ENCODE measurements at places on chromosomes 6 and 20.

DNA sequence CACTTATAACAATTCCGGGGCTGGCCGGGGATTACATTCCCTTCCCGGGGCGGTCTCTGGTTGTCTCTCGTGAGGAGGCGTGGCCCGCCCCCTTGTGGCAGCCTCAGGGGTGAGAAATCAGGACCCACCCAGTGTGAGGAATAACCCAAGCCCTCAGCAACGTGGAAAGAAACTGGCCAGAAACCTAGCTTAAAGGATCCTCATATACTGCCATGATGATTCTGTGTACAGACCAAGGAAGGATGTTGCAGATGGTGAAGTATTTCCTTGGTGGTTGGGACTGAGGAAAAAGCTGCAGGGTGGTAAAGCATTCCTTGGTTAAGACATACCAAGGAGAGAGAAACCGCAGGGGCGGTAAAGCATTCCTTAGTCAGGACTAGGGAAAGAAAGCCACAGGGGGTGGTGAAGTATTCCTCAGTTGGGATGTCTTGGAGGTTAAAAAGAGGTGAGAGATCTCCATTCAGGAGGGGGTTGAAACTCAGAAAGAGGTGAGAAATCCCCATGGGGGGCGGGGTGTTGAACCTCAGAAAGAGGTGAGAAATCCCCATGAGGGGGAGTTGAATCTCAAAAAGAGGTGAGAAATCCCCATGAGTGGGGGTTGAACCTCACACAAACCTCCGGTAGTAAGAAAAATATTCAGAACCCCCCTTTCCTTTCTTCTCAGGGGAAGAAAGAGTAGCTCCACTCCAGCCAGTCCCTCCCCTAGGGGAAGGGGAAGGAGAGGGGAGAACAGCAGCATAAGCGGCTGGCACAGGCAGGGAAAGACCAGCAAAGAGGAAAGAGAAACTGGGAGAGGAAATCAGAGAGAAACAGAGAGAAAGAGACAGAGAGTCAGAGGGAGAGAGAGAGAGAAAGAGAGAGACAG, 238.1 kb downstream of the RNGTT start:
- peak; percentile 8 for DNase-seq

DNA sequence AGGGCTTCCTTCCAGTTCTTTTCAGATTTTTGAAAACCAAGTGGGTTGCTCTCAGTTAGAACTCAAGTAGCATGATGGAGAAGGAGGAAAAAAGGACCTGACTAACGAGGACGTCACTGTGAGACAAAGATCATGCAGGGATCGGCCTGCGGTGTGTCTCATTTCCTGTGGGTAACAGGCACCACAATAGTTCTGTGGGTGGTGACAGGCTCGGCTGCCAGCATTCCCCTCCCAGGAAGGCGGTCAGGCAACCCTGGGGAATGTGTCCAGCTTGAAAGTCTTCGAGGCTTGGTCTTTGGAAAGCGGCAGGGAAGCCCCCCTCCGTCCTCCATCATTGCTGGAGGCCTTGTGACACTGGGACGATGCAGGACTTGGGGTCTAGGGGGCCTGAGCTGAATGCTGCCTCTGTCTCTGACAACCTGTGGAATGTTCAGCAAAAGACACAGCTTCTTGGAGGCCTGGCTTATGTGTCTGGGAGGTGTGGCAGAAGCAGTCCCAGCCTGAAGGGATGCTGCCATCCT, 121.0 kb downstream of the BCAS1 start:
- peak; percentile 88 for DNase-seq

DNA sequence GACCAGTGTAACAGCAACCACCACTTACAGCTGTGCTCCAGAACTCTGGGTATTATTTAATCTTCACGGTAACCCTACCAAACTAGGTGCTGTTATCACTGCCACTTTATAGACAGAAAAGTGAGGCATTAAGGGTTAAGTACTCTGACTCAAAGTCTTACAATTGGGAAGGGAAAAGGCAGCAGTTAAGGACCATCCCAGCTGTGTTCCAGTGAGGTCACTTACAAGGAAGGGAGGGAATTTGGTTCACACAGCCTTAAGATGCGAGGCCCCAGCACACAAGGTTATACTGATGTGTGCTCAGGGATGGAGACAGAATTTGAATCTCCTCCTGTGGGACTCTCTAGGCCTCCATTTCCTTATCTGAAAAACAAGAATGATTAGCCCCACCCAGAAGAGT, 46.7 kb downstream of the TRERF1 start:
- DNase-seq = peak; percentile 42

GRCh38 chr6:111301946-111302345, 181.1 kb downstream of the REV3L start:
- no peak for DNase-seq

- peak; percentile 19 for DNase-seq
These were observed 20.5 kb downstream of the GCLC start for GRCh38 chr6:53524455-53524815.

GRCh38 chr6:127343809-127344659, 625 bp upstream of the ECHDC1 start:
- DNase-seq = no peak

DNA sequence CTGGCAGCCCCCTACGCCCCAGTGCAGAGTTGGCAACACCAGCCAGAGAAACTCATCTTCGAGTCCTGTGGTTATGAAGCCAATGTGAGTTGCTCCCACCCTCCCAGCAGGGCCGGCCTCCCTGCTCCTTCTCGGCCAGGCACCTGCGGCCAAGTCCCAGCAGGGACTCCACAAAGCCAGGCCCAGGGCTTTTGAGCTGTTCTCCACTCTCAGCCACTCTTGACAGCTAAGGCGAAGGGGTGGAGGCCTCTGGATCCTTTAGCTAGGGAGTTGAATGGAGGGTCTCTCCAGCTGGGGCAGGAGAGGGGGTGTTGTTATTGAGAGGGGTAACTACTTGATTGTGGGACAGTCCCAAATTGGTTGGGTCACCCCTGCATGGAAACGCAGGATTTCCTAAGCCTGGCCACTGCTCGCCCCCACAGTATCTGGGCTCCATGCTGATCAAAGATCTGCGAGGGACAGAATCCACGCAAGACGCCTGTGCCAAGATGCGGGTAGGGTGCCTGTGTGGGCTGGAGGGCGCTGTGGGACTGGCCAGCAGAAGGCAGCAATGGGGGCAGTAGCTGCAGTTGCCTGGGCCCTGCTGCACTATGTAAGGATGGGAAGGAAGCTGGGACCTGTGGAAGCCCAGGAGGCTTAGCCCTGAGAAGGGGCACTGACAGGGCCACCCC, 58.3 kb downstream of the TCP11 start:
- no peak for DNase-seq

- peak; percentile 78 for DNase-seq
These were observed 41.1 kb upstream of the TMEM170B start for GRCh38 chr6:11496152-11497060.

- DNase-seq = no peak
These were observed 35.5 kb upstream of the GOPC start for GRCh38 chr6:117637770-117638169.

GRCh38 chr6:156160007-156160794, 617.0 kb upstream of the ARID1B start:
- no peak for DNase-seq

DNA sequence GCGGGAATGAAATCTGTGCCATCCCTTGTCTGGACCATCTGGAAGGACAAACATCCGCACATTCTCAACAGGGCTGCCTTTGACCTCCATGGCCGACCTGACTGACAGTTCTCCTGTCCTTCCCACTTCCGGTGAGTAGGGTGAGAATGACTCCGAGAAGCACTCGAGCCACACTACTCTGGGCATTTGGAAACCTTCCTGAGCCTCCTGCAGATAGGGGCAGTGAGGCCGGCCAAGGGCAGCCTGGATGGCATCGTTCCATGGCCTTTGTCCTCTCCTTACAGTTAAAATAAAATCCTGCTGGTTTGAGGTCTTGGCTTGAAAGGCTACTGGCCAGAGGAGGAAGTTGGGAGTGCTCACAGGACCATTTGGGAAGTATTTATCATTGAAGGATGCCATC, 70.9 kb upstream of the QKI start:
- DNase-seq = no peak

- DNase-seq = peak; percentile 12
These were observed 453.6 kb upstream of the FLRT3 start for GRCh38 chr20:14790771-14791620.

GRCh38 chr6:142705054-142705453, 239.9 kb downstream of the HIVEP2 start:
- no peak for DNase-seq

GRCh38 chr6:42498473-42499128, 46.9 kb upstream of the TRERF1 start:
- no peak for DNase-seq

DNA sequence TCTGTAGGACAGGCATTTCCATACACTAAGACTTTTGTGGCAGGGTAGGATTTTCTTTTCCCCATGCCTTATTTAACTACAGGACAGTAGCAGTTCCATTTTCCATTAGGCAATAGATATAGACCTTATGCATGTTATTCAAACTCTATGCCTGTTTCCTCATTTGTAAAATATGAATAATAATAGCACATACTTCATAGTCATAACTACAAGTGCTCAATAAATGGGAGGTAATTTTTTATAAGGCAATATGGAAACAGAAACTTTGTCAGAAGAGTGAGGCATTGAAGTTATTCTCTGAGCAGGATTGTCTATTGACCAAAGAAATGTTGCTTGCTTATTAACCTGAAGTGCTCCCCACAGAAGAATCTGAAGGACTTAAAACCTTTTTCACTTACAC, 41.9 kb upstream of the TNFRSF21 start:
- no peak for DNase-seq

DNA sequence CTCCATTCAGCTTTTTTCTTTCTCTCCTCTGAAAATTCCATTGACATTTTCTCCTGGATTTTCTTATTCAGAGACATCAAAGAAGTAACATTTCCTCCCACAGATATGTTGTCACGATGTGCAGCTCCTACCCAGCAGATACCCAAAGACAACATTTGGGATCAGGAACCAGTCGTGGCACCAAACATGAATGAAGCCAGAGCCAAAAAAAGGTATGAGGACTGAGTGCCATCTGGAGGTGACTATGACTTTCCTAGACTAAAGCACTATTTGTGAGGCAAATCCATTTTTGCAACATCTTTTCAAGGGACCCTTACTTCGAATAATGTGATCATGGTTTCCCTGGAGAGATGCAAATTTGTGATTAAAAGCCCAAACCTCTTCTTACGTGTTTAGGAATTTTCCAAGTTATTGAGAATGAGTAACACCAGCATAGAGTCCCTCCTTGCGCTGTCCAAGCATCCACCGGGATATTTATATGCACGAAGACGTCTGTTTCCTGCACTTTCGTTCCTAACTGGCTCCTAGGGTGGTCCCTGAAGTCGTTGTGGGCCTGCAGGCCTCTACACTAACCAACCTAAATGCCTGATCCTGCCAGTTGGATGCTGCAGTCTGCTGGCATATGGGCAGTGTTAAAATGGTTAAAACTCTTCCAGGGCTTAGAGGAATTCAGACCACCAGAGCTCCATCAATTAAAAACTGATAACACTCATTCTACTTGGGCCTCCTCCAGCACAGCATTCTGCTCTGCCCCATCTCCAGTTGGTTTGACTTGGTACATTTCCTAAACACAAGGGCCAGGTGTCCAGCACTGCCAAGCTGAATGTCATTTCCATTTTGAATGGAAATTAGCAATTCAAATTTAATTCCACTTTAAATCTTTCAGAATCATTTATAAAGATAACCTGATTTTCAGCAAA, 256.6 kb downstream of the C6orf118 start:
- no peak for DNase-seq

- peak; percentile 87 for DNase-seq
These were observed 64.1 kb upstream of the BEND6 start for GRCh38 chr6:56890683-56891429.

DNA sequence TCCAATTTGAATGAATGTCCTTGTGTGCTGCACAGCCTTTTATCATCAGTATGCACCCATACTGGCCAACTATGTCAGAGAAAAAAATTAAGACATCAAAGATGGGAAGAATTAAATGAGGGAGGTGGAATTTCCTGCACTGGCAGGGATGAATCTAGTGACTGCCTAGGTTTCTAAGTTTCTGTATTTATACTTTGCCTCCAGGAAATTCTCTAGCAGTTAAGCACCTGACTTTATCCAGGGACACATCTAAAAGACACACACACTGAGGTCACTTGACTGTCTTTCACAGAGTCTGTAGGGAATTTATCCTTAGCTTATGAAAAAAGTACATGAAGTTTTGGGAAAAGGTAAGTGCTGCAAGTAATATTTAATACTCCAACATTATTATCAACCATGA, 636.5 kb upstream of the PTCHD4 start:
- DNase-seq = no peak

- no peak for DNase-seq
These were observed 80.6 kb downstream of the LAMA2 start for GRCh38 chr6:128963561-128963960.

GRCh38 chr6:155778336-155778735, 322.7 kb upstream of the NOX3 start:
- DNase-seq = no peak

DNA sequence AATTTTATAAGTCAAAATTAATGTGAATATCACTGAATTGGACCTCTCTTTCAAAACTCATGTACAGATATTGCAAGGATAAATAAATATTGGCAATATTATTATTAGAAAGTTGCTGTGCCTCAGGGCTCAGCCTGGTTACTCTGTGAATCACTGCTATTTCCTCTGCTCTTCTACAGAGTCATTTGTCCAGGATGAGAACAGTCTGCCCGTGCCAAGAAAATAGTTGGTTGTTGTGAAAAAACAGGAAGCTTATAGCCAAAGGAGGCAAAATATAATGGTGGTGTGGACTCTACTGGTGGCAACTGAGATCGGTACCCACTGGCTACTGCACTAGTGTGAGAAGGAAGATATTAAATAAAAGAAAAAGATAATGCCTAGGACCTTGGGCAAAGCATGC, 93.6 kb downstream of the RIMS1 start:
- peak; percentile 18 for DNase-seq

DNA sequence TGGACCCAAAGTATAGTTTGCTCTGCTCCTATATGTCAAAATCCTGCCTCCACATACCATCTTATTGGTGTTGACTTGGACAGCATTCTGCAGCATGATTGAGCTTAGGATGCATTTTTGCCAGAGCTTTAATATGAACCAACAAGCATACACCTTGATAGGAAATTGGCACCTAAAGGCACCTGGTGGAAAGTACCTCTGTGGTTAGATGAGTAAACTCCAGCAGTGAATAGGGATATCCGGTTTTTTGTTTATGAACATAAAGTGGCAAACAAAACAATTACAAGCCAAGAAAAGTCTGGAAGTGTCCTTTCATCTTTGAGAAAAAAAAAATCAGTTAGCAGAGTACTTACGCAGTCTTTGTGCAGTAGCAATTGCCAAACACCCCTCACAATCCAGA, 6.2 kb upstream of the CYP24A1 start:
- no peak for DNase-seq

GRCh38 chr6:138803861-138804260, 8.0 kb downstream of the ECT2L start:
- no peak for DNase-seq
